Caco-2 (cell line): ENCODE measurements at places on chromosomes 12 and 14. TPM values are rescaled to one million over a fixed set of nuclear protein-coding genes. Genes with fewer than 3 reads are reported as not detected.

Gene HSPA2
- total RNA-seq = 8.3 and 8.7 TPM in 2 replicates

- H3K4me1 ChIP-seq = peaks cover 6% of the 10 kb centered on the region; the same call in 1 of the 2 replicates
- H3K27ac ChIP-seq = no peak overlapping the region
- no peaks in the 10 kb centered on the region for H3K27me3 ChIP-seq
These were observed 102.2 kb downstream of the ERC1 start for GRCh38 chr12:1093166-1093751.

DNA sequence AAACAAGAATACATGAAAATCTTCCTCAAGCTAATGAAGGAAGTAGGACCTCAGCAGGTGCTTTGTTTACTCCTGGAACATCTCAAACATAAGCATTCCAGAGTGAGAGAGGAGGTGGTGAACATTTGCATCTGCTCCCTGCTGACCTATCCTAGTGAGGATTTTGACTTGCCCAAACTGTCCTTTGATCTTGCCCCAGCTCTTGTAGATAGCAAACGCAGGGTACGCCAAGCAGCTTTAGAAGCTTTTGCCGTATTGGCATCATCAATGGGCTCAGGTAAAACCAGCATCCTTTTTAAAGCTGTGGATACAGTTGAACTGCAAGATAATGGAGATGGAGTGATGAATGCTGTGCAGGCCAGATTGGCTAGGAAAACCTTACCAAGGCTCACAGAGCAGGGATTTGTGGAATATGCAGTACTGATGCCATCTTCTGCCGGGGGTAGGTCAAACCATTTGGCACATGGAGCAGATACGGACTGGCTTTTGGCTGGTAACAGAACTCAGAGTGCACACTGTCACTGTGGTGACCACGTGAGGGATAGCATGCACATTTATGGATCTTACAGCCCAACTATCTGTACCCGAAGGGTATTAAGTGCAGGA, 1.9 kb downstream of the TOGARAM1 start:
- peak overlapping the region; percentile 64 for H3K27ac ChIP-seq
- no peaks in the 10 kb centered on the region for H3K4me1 ChIP-seq
- H3K27me3 ChIP-seq = no peaks in the 10 kb centered on the region
- DNase-seq = peak; percentile 1
- H3K36me3 ChIP-seq = no peaks in the 10 kb centered on the region
- H3K4me3 ChIP-seq = peak overlapping the region; percentile 60

GRCh38 chr12:121424624-121424975, 24.7 kb downstream of the RNF34 start:
- H3K4me3 ChIP-seq = no peak overlapping the region
- no peak for DNase-seq
- no peak overlapping the region for H3K27ac ChIP-seq
- no peaks in the 10 kb centered on the region for H3K4me1 ChIP-seq
- H3K36me3 ChIP-seq = peaks cover 4% of the 10 kb centered on the region
- H3K27me3 ChIP-seq = no peaks in the 10 kb centered on the region

DNA sequence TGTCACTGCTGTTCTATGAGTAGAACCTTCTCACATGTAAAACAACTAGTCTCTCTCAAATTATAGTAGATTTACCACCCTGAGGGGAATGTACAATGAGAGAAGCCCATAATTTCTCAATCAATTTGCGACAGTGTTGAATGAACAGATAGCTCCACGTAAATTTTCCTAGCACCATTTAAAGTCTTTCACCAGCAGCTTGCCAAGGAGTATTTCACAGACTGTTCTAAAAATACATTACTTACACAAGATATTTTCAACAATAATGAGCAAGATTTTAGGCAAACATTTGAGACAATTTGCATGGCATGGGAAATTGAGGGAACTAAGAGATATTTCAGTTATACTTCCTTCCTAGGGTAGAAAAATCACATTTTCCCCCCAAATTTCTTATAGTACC, 151.6 kb downstream of the KICS2 start:
- no peak overlapping the region for H3K27ac ChIP-seq
- H3K4me3 ChIP-seq = no peak overlapping the region
- DNase-seq = no peak
- H3K27me3 ChIP-seq = no peaks in the 10 kb centered on the region
